ENCODE measurements at places on chromosomes 13 and 19.

DNA sequence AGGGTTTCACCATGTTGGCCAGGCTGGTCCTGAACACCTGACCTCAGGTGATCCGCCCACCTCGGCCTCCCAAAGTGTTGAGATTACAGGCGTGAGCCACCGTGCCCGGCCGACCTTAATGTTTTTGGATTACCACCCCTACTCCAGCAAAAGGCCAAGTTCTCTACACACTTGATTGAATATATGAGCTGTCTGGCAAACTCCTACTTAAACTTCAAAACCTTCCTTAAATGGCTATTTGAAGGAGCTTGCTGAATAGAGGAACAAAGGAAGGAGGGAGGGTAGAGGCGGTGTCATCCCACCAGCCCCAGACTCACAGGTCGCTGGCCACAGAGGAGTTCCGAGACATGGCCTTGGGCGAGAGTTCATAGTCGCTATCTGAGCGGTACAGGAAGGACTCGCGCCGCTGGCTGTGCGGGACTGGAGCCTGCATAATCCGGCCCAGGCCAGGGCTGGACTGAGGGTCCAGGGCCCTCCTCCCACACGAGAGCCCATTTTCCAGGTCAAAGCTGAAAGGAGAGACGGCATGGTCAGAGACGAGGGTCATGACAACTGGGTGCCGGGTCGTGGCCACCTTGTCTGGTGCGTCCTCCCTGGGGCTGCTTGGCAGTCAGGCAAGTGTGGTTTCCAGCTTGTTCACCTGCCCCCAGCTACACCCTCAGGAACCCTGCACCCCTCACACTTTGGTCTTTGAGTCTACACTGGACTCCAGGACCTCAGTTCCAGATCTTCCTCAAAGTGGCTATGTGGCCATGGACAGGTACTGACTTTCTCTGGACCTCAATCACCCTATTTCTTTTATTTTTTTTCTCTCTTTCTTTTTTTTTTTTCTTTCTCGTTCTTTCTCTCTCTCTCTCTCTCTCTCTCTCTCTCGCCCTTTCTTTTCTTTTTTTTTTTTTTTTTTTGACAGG is 4.2 kb downstream of the PDE4C start:
- no peak for DNase-seq

GRCh38 chr19:5364674-5365073 is 24.1 kb upstream of the PTPRS start:
- no peak for DNase-seq

DNA sequence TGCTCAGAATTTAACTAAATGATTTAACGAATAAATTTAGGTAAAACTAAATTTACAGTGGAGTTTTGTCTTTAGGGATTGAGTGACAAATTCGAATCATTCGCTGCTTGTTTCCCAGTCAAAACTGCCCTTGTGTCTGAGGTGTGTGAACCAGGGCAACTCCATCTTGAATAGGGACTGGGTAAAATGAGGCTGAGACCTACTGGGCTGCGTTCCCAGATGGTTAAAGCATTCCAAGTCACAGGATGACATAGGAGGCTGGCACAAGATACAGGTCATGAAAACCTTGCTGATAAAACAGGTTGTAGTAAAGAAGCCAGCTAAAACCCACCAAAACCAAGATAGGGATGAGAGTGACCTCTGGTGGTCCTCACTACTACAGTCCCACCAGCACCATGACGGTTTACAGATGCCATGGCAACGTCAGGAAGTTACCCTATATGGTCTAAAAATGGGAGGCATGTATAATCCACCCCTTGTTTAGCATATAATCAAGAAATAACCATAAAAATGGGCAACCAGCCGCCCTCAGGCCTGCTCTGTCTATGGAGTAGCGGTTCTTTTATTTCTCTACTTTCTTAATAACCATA is 10.2 kb upstream of the ANKRD10 start:
- no peak for DNase-seq

DNA sequence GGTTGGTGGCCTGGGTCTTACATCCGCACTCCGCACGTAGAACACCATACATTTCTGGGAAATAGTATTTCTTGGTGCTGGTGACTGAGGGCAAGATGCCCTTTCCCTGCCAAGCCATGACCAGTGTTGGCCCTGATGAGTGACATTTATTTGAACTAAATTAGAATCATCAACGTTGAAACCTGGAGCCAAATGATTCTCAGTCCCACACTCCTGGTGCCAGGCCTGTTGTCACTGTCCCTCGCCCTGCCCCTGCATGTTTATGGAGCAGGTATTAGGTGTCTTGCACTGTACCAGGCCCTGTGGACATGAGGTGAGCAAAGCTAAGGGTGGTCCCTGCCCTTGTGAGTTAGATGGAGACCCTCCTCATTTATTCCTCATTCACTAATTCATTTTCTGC is 5.8 kb downstream of the CHST8 start:
- DNase-seq: no peak

- DNase-seq: no peak
Measured at GRCh38 chr13:51697181-51697580, 106.8 kb downstream of the DHRS12 start.

GRCh38 chr19:12921047-12921446 is 2.0 kb upstream of the SYCE2 start:
- DNase-seq: no peak

- DNase-seq: no peak
Measured at GRCh38 chr13:112892426-112893206, 76.4 kb upstream of the MCF2L start.

DNA sequence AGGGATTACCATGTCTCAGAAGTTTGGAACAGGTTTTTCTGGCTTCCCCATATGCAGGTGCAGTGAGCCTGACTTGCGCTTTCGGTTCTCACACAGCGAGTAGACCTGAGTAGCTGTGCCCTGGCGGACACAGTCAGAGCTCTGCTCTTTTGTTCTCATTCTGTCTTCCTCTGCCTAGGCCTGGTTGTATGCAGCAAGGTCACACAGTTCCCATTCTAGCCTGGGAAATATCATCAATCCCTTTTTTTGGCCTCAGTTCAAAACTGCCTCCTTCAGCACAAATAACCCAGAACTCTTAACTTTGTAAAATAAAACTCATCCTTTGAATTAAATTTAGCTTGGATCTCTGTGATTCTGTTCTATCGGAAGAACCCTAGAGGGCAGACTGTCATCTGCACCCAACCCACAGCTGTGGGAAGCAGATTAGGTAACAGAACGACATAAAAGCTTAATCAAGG is 10.2 kb downstream of the OXGR1 start:
- no peak for DNase-seq

DNA sequence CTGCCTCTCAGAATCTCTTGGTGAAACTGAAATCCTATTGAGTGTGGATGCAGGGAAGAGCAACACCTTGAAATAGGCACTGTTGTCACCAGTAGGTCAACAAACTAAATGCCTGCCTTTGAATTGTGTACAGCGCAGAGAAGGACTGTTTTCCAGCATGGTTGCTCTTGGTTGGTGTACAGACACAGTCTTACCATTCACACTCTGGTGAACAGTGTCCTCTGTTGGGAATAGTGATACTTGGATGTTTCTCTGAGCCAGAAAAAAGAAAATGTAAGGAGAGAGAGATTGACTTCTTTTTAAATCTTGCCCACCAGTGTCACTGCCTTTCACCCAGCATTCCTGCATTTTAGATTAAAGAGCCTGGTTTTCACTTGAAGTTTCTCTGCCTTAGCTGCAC is 179.7 kb downstream of the STK24 start:
- DNase-seq: no peak

DNA sequence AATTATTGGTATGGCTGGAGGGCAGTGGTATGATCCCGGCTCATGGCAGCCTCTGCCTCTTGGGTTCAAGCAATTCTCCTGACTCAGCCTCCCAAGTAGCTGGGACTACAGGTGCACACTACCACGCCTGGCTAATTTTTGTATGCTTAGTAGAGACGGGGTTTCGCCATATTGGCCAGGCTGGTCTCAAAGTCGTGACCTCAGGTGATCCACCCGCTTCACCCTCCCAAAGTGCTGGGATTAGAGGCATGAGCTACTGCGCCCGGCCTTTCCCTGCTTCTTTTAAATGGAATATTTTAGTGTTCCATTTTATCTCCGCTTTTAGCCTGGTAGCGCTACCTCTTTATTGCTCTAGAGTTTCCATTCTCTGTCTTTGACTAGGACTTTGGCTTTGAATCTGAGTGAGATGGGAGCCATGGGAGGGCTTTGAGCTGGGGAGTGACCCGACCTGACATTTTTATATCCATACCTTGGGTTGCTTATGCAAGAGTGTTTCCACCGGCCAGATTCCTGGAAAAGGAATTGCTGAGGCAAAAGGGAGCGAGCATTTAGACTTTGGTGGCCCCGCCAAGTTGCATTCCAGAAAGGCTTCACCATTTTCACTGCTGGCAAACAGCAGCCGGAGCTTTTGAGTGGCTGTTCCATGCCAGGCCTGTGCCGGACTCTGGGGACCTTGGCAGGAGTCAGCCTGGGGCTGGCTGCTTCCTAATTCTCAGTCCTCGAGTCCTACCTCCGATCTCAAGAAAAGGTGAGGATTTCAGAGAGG is 22.9 kb downstream of the BICRA start:
- no peak for DNase-seq

DNA sequence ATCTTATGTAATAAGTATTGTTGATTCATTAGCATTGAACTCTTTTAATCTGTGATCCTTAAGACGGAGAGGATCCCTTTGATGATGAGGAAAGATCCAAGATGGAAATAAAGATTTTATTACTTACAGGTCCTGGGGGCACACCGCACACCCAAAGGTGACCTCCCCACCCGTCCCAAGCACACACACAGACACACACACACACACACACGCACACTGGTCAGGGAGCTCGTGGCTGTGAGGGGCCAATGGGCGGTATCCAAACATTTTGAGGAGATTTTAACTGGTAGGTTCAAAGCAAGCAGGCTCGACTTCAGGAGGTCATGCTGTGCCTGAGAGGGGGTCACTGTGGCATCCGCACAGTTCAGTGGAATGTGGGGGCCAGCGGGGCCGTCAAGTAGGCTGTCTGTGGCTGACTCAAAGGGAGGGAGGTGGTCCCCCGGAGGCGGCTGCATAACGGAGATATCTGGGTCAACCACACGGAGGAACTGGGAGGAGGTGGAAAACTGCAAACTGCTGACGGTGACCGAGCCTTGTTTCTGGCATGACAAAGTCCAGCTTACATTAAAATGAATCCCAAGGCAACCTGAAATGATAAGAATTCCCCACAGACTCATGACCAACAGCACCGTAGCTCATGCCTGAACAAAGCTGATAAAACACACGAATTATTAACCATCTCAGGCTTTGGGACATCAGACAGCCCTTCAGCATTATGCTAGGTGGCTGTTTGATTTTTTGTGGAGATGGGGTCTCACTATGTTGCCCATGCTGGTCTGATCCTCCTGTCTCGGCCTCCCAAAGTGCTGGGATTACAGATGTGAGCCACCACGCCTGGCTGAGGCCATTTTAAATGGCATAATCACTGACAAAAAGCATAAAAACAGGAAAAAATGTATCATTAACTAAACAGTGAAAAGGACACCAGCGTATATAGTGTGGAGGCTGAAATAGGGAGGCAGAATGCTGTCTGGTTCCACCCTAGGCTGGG is 20.9 kb upstream of the SIGLEC11 start:
- DNase-seq: no peak

- DNase-seq: no peak
Measured at GRCh38 chr19:14890643-14891379, 4.9 kb upstream of the OR7A17 start.

- DNase-seq: no peak
Measured at GRCh38 chr13:27140060-27140459, 31.6 kb downstream of the USP12 start.

- no peak for DNase-seq
Measured at GRCh38 chr19:50567882-50568727, at the start of gene LRRC4B. Gene LRRC4B (minus strand): TSS chr19:50568435. CDS start chr19:50548838, 19,597 bp downstream.

DNA sequence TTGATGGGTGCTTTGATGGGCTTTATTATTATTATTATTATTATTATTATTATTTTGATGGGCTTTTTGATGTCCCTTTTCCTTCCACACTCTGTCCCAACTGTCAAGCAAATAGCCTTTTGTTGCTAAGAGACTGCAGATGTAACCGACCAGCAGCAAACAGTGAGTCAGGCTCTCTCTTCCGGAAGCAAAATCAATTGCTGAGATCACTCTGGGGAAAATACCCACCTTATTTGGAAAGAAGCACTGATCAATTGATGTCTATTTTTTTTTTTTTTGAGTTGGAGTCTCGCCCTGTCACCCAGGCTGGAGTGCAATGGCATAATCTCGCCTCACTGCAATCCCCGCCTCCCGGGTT is 2.9 kb downstream of the LDLR start:
- no peak for DNase-seq

- no peak for DNase-seq
Measured at GRCh38 chr13:48316826-48317510, 13.4 kb downstream of the RB1 start.

DNA sequence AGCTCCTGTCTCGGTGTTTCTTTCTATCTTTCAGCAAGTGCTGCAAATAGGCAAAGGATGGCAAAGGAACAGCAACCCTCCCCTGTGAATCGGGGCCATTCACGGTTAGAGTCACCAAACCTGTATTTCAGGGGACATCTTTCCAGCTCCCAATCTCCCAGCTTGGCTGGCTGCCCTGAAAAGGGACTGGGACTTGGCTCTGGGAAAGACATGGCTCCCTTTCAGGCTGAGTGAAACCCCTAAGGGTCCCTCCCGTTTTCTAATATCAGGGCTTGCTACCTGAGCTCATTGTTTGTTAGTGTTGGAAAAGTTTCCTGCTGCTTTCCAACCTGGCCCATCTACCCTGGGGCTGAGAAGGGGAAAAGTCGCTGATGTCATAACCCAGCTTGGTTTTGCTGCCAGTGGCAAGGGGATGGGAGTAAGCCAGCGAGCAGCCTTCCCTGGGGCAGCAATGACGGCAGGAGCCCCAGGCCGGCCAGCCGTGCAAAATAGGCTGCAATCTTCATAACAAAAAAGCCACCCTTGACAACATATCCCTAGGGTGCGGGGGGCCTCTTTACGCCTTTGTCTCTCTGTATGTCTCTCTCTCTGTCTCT is 29.9 kb downstream of the SERP2 start:
- no peak for DNase-seq

- DNase-seq: no peak
Measured at GRCh38 chr13:99982036-99982730, 599 bp downstream of the ZIC2 start.

- no peak for DNase-seq
Measured at GRCh38 chr13:39108783-39109182, 70.5 kb downstream of the NHLRC3 start.

- DNase-seq: no peak
Measured at GRCh38 chr19:49468746-49469447, 5.1 kb upstream of the FLT3LG start.

All from stimulated activated CD4-positive, alpha-beta T cell treated with anti-CD3 and anti-CD28 coated beads, Interleukin-1b, Interleukin-23, amount 100 ng/mL, for 1 hour (primary cell).